Osteocyte (in vitro differentiated cells): ENCODE measurements at places on chromosomes 12 and 14. TPM values are rescaled to one million over a fixed set of nuclear protein-coding genes. Genes with fewer than 3 reads are reported as not detected.

The CPSF6 gene
- total RNA-seq = 66.5 and 70.2 TPM in 2 replicates

The ACOT4 gene
- 1.3 and 1.4 TPM in 2 replicates for total RNA-seq

The FOXG1 gene
- not detected in 2 replicates for total RNA-seq

The FZD10 gene
- total RNA-seq = not detected in 2 replicates

The SYCP3 gene
- not detected in 2 replicates for total RNA-seq

The PPP1R36 gene
- 1.3 and 2.1 TPM in 2 replicates for total RNA-seq

The PIANP gene
- 3.9 and 5.2 TPM in 2 replicates for total RNA-seq

The CDC42BPB gene
- total RNA-seq = 99.0 and 102 TPM in 2 replicates

The SENP1 gene
- 19.4 and 25.6 TPM in 2 replicates for total RNA-seq

The CCDC175 gene
- not detected in 2 replicates for total RNA-seq

The DDX24 gene
- total RNA-seq = 167 and 170 TPM in 2 replicates

The GLI1 gene
- 3.5 and 7.7 TPM in 2 replicates for total RNA-seq

The CLEC4E gene
- total RNA-seq = not detected in 2 replicates

The VDR gene
- 1.9 and 2.7 TPM in 2 replicates for total RNA-seq

The RHEBL1 gene
- total RNA-seq = 0.86 and 1.2 TPM in 2 replicates

The C3AR1 gene
- not detected in 2 replicates for total RNA-seq

The C14orf132 gene
- 84.8 and 86.9 TPM in 2 replicates for total RNA-seq

The KLRC3 gene
- total RNA-seq = 4.9 and 6.7 TPM in 2 replicates

The PPFIA2 gene
- total RNA-seq = 0.65 and 0.67 TPM in 2 replicates

The CIROP gene
- not detected in 2 replicates for total RNA-seq

The OR4E2 gene
- not detected in 2 replicates for total RNA-seq

The IL26 gene
- 0.34 TPM in 1 of 2 replicates, not detected in the other for total RNA-seq

The TRPV4 gene
- 1.3 and 1.6 TPM in 2 replicates for total RNA-seq

The GSC gene
- total RNA-seq = not detected in 2 replicates

The MYF6 gene
- not detected in 2 replicates for total RNA-seq

The MYBPC1 gene
- not detected in 2 replicates for total RNA-seq

The IFNG gene
- not detected in 2 replicates for total RNA-seq

The SERPINA1 gene
- total RNA-seq = not detected in 2 replicates

The KRT82 gene
- not detected in 2 replicates for total RNA-seq
